ENCODE measurements at places on chromosomes 2 and 18.

GRCh38 chr2:53095664-53096063 lies 671.9 kb upstream of the CHAC2 start:
- no peak for DNase-seq

DNA sequence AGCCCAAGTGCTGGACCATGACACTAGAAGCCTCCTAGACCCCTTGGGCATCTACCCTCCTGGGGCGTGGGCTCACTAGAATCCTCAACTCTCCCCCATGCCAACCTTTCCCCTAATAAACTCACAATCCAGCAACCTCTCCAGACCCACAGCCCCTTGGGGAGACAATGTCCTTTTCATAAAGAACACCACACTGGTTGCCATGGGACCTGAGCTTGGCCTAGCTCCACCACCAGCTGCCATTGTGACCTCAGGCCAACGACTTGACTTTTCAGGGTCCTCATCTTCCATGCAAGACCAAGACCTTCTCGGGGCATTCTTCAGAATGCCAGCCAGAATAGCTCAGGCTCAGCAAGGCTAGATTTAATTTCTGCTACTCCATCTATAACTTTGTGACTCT lies 128.1 kb upstream of the NPAS2 start:
- DNase-seq = no peak

DNA sequence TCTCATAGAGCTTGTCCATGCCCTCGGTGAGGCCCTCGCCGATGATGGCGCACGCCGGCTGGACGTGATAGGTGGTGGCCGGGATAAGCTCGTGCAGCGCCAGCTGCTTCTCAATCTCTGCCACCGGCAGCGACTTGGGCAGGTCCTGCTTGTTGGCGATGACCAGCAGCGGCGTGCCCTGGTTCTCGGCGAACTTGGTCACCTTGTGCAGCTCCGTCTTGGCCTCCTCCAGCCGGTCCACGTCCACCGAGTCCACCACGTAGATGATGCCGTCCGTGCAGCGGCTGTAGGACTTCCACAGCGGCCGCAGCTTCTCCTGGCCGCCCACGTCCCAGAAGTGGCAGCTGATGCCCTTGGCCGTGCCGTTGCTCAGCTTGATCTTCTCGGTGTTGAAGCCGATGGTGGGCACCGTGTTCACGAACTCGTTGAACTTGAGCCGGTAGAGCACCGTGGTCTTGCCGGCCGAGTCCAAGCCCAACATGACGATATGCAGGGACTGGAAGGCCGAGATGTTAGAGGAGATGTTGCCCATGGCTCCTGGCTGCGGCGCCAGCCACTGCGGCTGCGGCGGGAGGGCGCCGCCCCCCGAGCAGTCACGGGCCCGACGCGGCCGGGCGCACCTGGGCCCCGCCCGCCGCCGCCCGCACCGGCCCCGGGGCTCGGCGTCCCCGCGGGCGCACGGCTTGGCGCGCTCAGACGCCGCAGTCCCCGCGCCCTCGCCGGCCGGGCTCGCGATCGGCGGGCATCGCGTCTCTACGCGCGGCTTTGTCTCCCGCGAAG lies 636 bp downstream of the ARL4C start:
- DNase-seq = no peak

DNA sequence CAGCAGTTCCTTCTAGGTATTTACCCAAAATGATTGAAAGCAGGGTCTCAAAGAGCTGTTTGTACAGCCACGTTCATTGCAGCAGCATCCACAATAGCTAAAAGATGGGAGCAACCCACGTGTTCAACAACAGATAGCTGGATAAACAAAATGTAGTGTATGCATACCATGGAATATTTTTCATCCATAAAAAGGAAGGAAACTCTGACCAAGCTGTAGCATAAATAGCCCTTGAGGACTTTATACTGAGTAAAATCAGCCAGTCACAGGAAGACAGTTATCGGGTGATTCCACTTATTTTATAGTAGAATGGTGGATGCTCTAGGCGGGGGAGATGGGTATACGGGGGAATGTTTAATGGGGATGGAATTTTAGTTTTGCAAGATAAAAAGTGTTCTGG lies 7.5 kb downstream of the TRAPPC12 start:
- DNase-seq = no peak

GRCh38 chr18:44533071-44533470 lies 147.6 kb upstream of the SETBP1 start:
- no peak for DNase-seq

- no peak for DNase-seq
These were observed 14.8 kb downstream of the RELCH start for GRCh38 chr18:62201870-62202269.

GRCh38 chr2:199764273-199764800 lies 86.7 kb downstream of the FTCDNL1 start:
- no peak for DNase-seq

- DNase-seq = no peak
These were observed 36.0 kb downstream of the CHN1 start for GRCh38 chr2:174969091-174969734.

- DNase-seq = no peak
These were observed 1194.7 kb upstream of the CRIM1 start for GRCh38 chr2:35160871-35161270.

DNA sequence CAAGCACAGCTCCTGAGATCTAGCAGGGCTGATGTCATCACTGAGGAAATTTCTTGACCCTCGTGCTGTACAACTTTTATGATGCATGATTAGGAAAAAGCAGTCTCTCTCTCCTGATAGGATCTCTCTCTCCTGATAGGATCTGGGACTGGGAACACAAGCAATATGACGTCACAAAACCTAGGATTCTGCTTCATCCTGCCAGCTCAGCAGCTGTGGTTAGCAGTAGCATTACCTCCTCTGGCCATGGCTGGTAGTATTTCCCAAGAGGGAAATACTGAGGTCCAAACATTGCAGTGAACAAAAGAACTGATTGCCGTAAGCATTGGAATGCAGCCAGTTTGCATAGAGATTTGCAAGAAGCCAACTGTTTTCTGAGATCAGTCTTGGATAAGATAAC lies 521.2 kb upstream of the POU3F3 start:
- DNase-seq = no peak

GRCh38 chr18:56469582-56469981 lies 168.8 kb downstream of the TXNL1 start:
- no peak for DNase-seq

GRCh38 chr2:123513351-123513750 lies 511.7 kb upstream of the CNTNAP5 start:
- no peak for DNase-seq

DNA sequence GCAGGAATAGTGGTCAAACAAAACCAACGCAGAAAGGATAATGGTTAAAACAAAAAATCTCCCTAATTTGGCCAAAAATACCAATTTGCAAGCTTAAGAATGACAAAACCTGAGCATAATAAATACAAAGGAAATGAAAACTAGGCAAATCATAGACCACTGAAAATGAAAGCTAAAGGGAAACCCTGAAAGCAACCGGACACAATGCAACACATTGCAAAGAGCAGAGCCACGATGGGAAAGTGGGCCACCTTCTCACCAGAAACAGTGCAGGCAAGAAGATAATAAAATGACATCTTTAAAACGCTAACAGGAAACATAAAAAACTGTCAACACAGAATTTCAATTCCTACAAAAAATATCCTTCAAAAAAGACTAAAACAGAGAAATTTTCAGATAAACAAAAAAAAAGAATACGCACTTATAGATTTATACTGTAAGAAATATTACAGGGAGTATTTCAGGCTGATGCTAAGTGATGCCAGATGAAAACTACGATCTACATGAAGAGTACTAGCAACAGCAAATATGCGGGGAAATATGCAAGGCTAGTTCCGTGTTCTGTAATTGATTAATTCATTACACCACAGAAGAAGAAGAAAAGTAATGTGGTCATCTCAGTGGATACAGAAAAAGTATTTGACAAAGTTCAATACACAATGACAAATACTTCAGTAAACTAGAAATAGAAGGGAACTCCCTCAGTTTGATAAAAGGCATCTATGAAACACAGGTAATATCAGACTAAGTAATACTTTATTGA lies 239.5 kb downstream of the L3MBTL4 start:
- DNase-seq = no peak

GRCh38 chr2:200662727-200663126 lies 76.9 kb downstream of the AOX1 start:
- DNase-seq = no peak

GRCh38 chr2:18630101-18630500 lies 40.7 kb upstream of the NT5C1B start:
- no peak for DNase-seq

DNA sequence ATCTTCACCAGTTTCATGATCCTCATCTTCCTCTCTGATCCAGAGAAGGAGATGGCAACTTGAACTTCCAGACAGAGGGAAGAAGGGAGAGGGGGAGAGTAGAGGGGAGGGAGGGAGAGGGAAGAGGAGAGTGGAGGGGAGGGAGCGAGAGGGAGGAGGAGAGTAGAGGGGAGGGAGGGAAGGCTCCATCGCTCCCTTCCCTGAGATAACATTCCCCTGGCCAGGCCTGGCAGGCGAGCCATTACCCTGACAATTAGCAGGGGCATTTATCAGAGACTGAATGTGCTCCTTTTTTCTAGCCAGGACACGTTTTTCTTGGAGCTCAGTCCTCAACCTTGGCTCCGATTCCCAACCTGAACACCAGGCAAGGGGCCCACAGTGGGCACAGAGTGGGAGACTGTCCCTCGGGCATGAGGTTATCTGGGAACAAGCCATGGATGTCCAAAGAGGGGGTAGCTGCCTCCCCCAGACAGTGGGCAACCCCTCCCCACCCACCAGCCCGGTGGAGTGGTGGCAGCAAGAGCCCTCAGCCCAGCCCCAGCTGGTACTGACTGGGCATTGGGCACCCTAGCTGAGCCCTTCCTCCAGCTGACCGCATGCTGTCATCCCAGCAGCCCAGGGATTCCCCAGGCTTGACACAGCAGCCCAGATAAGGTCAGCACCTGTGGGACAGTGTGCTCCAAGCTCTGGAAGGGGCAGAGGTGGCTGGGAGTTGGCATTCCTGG lies 81.8 kb downstream of the TNS1 start:
- DNase-seq = no peak

- DNase-seq = no peak
These were observed 116.6 kb downstream of the LAMA3 start for GRCh38 chr18:23805898-23806297.

- DNase-seq = no peak
These were observed 22.9 kb downstream of the DOK1 start for GRCh38 chr2:74577448-74577847.

- DNase-seq = no peak
These were observed 74.7 kb upstream of the MGAT4A start for GRCh38 chr2:98805412-98806171.

DNA sequence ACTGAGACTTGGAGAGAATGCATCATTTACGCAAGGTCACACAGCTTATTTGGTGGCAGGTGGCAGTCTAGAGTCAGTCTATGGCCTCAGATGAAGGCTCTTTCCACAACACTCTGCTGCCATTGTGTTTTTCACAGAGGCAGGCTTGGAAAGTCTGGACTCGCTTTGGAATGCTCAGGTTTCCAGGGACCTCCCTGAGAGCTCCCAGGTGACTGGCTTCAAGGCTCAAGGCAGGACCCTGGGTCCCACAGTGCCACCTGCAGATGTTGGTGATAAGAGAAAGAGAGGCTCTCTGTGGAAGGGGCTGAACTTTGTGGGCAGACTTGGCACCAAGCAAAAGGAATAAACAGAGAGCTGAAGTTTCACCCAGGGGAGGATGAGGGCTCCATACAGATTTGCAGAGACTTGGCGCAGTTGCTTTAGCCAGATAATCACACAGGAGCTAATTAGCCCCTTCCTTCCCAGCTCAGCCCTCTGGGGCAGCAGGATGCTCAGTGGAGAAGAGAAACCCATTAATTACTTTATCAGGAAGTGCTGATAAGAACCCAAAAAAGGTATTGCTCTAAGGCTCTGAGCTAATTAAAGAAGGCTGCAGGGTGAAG lies 103.5 kb downstream of the LBH start:
- DNase-seq = no peak

DNA sequence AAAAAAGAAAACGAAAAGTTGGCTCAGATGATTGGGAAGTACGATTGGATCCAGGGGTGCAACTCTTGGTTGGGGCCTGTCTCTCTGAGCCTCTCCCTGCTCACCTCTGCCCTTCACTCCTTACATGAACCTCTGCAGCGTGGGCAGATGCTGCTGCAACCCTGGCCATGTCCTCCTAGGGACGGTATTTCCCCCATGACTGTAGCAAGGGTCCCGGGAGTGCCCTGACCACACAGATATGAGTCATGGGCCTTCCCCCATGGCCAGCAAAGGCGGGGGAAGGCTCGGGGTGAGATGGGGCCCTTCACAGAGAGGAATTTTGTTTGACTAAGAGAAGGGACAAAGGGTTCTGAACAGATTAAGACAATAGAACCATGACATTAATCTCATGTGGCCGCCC lies 129.0 kb downstream of the NCK2 start:
- peak; percentile 64 for DNase-seq

GRCh38 chr18:21093133-21093532 lies 18.5 kb downstream of the ROCK1 start:
- no peak for DNase-seq

- no peak for DNase-seq
These were observed 174.7 kb upstream of the SIX3 start for GRCh38 chr2:44766777-44767176.

DNA sequence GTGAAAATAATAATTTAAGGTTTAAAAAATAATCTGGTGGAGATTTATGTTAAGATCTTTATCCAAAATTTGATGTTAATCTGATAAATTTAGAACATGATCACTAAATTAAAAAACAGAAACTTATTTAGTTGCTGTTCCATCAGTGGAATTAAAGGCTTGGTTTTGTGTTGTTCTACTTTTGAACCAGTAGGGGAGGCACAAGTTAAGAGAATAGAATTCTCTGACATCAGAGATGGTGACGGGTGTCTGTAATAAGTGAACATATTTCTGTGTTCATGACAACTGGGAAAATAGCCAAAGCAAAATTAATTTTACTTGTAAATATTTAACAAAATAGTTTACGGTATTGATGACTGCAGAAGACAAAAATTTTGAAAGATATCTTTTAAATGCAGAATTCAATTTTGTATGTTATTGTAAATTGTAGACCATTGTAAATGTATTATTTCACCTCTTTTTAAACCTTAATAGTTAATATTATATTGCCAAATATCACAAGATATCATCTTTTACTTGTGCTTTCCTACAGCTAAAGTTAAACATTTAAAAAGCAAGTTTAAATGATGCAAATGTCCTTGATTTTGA lies 106.0 kb downstream of the UBR3 start:
- DNase-seq = no peak

- DNase-seq = no peak
These were observed 182.6 kb downstream of the PLCL1 start for GRCh38 chr2:197986977-197987376.

- peak; percentile 38 for DNase-seq
These were observed at the start of gene GREB1L for GRCh38 chr18:21242141-21242779. Gene GREB1L (plus strand): TSS chr18:21242232. CDS start chr18:21383519, 141,287 bp downstream.

GRCh38 chr2:151843691-151844061 lies 15.5 kb upstream of the ARL5A start:
- DNase-seq = no peak

DNA sequence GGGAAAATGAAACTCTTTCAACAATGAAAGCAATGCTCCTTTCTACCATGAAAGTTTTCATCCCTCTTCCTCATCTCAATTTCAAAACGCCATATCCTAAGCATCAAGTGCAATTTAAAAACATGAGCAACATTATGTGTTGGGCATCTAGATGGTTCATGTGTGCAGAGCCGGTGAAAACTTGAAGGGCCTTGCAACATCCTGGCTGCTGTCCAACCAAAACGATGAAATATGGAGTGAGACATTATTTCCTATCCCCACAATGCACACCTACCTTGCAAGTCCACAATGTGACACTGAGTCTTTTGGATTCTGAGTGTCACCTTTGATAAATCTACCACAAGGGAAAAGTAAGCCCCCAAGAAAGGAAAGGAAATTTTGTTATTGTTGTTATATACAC lies 110.0 kb downstream of the NCKAP5 start:
- no peak for DNase-seq
